ENCODE measurements at places on chromosomes 2 and 18.

GRCh38 chr2:65142515-65142914, 12.6 kb upstream of the RAB1A start:
- no peak for DNase-seq

- no peak for DNase-seq
These were observed 14.0 kb downstream of the TWIST2 start for GRCh38 chr2:238861766-238862315.

DNA sequence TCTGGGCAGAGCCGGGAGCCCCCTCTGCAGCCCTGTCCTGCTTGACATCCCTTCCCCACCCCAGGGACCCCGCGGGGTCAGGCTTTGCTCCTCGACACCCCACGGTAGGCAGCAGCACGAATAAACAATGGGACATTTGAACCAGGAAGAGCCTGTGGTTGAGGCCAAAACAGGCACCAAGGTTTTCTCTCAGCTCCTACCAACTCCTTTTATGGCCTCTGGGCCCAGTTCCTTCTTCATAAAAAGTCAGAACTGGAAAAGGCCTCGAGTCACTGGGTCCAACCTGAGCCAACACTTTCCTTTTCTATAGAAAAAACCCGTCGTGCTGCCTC, 20.6 kb downstream of the TEX44 start:
- no peak for DNase-seq

DNA sequence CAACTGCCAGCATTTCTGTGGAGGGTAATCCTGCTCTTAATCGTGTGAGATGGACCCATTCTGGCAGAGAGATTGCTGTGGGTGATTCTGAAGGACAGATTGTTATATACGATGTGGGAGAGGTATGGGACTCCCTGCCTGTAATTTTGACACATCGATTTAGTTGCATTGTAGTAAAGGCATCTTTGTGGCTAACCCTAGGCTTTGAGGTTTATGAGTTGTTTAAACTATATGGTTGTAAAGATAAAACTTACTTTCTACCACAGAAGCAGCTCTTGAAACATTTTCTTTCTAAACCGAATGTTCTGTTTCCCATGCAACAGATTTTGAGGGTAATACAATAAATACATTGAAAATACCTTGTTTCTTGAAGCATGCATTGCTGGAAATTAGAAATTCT, 58.5 kb downstream of the DYNC1I2 start:
- no peak for DNase-seq

GRCh38 chr2:45497355-45497754, 113.7 kb downstream of the SRBD1 start:
- no peak for DNase-seq

DNA sequence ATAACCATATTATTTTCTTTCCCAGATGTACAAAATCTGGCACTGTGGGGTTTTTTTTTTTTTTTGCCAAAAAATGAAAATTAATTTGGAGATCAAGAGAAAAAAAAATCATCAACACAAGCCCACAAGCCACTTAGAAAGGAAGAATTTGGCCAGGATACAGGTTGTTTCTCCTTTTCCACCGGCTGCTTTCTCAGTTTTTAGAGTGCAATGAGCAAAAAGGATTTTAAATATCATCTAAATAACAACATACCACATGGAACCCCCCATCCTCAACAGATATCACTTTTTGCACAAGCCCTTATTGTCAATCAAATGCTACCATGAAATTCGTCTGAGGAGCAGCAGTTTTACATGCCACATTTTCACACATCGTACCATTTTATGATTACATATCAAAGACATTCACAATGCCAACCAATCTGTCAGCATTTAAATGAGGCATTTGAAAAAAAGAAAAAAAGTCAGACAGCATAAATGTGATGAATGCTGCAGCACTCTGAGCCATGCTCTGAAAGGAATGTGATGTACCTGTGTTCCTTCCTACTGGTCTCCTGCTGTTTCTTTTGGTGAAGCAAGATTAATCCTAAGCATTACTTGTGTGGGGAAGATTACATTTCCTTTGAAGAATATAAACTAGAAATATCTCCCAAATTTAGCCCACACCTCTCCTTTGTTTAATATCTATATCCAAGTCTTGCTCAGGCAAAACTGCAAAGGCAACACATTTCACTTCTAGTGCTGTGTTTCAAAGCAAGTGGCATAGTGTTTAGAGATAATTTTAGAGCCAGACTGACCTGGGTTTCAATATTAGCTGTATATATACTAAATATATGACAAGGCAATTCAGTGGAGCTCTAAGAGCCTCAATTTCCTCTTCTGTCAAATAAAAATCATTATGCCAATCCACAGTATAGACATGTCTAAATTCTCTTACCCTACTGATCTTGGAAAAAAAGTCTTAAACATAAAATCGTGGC, 391.3 kb downstream of the CMPK2 start:
- DNase-seq: no peak

GRCh38 chr2:197215748-197216360, 94.7 kb downstream of the ANKRD44 start:
- DNase-seq: no peak

All from NCI-H2081 (cell line).